Effector memory CD8-positive, alpha-beta T cell (primary cell): ENCODE measurements at places on chromosomes 7 and 10.
A peak's percentile ranks its signal among the peaks of the same experiment; 100 is the strongest.

DNA sequence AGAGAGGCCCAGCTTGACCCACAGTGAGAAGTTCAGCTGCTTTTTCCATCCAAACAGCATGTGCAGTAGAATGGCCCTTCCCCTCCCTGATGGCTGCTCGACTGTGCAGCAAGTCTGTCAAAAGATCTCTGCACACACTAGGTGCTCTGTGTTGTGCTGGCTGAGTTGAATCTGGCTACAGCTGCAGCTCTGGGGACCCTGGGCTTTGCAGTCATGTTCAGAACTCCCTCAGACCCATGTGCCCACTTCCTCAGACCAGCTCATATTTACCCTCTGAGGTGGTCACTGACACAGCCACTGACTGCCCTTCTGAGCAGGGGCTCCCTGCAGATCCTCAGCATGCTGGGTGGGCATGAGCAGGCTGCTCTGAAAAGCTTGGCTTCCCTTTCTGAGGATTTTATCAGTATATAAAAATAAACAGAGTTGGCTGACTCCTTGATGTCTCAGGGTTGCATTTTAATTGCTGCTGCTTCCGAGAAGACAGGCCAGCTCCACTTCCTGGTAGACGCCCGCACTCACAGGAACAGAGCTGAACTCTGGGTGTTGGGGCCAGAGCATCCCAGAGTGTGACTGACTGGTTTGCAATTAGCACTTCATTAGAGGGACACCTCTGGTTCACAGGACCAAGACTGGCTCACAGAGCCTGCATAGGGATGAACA lies 507.9 kb downstream of the RPS24 start:
- no peak overlapping the region for H3K4me3 ChIP-seq
- no peak overlapping the region for H3K27ac ChIP-seq
- DNase-seq: no peak
- H3K27me3 ChIP-seq: peaks cover 51% of the 10 kb centered on the region
- H3K36me3 ChIP-seq: no peaks in the 10 kb centered on the region

DNA sequence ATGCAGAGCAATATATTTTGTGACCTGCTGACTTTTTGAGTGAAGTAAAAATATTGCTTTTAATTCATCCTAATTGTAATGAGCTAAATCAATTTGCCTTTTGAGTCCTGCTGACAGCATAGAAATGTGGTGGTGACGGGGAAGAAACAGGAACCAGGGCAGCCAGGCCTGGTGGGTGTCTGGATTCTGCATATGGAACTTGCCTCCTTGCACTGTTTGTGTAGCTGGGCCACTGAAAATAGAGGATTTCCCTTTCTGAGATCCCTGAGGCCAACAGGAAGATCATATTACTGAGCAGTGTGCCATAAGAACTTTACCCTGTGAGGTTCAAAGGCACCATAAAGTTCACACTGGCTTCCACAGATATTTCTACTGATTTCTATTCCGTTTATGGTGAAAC lies 488.4 kb upstream of the AKR1E2 start:
- H3K4me3 ChIP-seq: no peak overlapping the region
- DNase-seq: no peak
- H3K36me3 ChIP-seq: peaks cover 2% of the 10 kb centered on the region
- H3K27ac ChIP-seq: no peak overlapping the region

GRCh38 chr7:1651031-1651446 lies 19.0 kb upstream of the ELFN1 start:
- H3K4me3 ChIP-seq: no peak overlapping the region
- no peaks in the 10 kb centered on the region for H3K4me1 ChIP-seq
- no peak overlapping the region for H3K27ac ChIP-seq
- H3K27me3 ChIP-seq: peaks cover 67% of the 10 kb centered on the region

DNA sequence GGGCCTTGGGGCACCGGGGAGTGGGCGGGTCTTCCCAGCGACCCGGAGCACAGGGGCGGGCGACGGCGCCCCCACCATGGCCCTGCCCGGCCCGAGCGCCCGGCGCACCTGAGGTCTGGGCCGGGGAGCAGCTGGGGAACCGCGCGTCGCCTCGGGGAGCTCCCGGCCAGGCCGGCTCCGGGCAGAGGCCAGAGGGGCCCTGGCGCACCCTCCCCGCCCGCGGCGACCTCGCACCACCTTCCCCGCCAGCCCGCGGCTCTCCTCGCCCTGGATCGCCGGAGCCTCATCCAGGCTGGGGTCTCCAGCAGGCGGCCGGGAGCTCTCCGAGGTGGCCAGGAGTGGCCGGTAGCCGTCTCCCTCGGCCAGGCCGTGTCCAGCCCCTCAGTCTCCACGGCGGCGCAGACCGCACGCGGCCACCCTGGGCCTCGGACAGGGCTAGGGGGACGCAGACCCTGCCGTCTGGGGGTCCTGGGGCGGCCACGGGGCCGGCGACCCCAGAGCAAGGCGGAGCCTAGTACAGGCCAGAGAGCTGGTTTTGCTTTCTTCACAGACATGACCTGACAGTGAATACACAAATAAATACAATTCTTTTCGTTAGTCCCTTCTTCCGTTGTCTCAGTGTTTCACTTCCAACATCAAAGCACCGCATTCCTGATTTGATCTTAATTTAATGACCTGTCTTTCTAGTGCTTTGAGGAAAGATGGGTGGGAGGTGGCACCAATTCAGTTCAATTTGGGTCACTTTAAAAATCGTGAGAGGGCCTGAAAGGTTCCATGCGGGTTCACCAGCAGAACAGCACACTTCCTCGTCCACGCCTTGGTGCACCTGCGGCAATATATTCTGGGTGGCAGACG lies 356.9 kb downstream of the DNAJB6 start:
- no peak overlapping the region for H3K27ac ChIP-seq
- DNase-seq: no peak
- H3K36me3 ChIP-seq: no peaks in the 10 kb centered on the region
- H3K27me3 ChIP-seq: peaks cover 28% of the 10 kb centered on the region

DNA sequence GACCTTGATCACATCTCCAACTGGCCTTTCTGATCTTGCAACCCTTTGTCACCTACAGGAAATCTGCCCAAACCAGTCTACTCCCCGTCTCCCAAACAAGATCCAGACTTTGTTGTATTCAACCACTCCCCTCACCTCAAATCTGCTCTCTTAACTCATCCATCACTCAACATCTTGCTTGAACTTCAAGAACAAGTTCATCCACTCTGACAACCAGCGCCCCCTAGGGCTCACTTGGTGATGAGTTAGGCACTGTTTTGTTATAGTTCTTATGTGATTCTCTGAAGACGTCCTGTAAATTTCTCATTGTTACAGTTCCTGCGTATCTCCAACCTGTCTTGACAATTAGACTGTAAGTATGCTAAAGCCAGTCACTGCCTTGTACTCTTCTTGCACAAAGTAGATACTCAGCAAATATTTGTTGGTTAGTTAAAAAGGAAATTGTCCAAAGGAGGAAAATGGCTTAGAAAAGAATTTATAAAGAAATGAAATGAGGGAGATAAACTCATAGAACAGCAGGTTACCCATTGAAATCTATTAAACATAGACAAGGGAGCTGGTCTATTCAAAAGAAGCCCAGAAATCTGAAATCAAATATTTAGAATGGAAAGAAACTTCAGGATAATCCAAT lies 5.3 kb downstream of the FRMD4A start:
- peaks cover 4% of the 10 kb centered on the region for H3K36me3 ChIP-seq
- peak; percentile 21 for DNase-seq
- H3K27me3 ChIP-seq: peaks cover 58% of the 10 kb centered on the region
- H3K4me1 ChIP-seq: peaks cover 4% of the 10 kb centered on the region
- no peak overlapping the region for H3K4me3 ChIP-seq
- no peak overlapping the region for H3K27ac ChIP-seq

DNA sequence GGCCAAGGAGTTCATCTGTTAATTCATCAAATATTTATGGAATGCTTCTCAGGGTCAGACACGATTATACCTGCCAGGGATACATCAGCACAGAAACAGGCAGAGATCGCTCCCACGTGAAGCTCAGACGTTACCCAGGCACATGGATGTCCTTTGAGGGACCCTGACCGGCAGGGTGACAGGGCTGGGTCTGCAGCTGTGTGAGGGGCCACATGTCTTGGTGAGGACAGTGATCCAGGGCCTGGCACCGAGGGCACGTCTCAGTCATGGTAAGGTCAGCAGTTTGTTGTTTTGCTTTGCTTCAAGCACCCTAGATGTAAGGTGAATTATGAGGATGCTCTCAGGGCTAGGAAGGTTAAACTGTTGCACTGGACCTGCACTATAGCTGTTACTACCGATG lies 227.9 kb downstream of the WDR37 start:
- peaks cover 25% of the 10 kb centered on the region for H3K27me3 ChIP-seq
- no peaks in the 10 kb centered on the region for H3K36me3 ChIP-seq
- DNase-seq: no peak
- peaks cover 3% of the 10 kb centered on the region for H3K4me1 ChIP-seq
- H3K4me3 ChIP-seq: no peak overlapping the region
- no peak overlapping the region for H3K27ac ChIP-seq

GRCh38 chr7:135990258-135990657 lies 13.1 kb upstream of the MTPN start:
- no peak for DNase-seq
- no peaks in the 10 kb centered on the region for H3K27me3 ChIP-seq
- peak overlapping the region; percentile 42 for H3K27ac ChIP-seq
- no peak overlapping the region for H3K4me3 ChIP-seq
- peaks cover 21% of the 10 kb centered on the region for H3K4me1 ChIP-seq
- H3K36me3 ChIP-seq: peaks cover 4% of the 10 kb centered on the region

DNA sequence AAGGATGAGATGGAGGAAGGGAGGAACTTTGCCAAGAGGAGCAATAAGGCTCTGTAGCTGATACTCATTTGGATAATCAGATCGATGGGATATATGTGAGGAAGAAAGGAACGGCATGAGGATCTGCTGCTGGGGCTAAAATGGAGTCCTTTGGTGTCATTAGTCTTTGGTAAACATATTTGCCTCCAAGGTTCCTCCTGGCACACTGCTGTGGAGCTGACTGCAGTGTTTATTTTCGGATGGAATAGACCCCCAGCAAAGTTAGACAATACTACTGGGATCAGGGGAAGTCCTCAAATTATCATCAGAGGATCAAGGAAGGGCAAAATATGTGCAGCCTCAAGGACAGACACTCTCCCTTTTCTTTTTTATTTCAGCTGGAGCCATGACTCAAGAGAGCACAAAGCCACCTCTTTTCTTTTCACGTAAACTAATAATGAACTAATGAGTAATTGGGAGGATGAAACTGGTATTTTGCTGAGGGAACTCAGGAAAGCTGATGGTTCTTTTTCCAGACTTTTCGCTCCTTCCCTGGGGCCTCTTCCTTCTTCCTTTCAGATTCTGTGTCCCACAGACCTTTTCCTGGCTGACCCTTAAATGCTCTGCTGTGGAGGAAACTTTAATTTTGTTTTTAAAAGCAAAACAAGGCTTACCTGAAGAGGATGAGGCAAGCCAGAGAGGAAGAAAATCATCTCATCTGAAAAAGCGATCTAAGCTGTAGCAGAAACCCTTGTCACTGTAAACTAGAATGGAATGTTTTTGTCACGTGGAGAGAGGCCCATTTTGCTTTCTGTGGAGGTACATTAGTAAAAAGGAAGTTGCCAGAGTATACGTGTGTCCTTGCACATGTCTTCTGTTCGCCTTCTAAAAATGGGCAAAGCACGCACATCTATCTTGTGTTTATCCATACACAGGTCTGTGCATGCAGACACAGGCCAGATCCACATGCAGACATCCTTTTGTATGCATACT lies 33.3 kb downstream of the LRMDA start:
- no peak for DNase-seq
- H3K36me3 ChIP-seq: no peaks in the 10 kb centered on the region
- no peak overlapping the region for H3K4me3 ChIP-seq
- H3K27me3 ChIP-seq: peaks cover 32% of the 10 kb centered on the region

DNA sequence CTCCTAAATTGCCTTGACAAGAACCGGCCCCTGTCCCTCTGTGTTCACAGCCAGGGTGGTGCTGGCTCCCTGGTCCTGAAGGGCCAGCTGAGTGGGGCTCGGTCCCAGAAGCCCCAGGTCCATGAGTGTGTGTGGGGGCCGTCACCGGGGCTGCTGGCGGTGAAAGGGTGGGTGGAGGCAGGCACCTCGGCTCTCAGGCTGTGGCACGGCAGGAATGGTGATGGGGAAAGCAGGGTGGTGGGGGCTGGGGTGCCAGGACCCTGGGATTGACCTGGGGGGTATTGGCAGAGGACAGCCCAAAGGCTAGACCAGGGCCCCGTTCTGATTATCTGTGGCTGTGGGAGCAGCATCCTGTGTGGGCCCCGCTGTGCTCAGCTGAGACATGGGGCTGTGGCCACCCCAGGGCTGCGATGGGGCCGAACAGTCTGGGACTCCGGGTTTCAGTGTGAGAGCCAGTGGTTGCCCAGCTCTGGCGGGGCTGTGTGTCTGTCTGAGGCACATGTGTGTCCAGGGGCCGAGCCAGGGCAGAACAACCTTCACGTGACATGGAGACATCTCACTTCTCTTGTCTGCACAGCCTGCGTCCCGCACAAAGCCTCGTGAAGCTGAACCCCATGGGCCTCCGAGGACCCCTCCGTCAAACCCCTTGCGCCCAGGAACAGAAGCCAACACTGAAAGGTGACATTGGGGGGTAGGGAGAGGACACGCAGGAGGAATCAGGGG lies 144.2 kb downstream of the ELFN1 start:
- H3K27ac ChIP-seq: no peak overlapping the region
- H3K27me3 ChIP-seq: no peaks in the 10 kb centered on the region
- H3K4me3 ChIP-seq: no peak overlapping the region
- peaks cover 9% of the 10 kb centered on the region for H3K4me1 ChIP-seq
- peaks cover 5% of the 10 kb centered on the region for H3K36me3 ChIP-seq

- no peak for DNase-seq
- no peak overlapping the region for H3K27ac ChIP-seq
Observed at GRCh38 chr7:141320287-141320686, 230.9 kb upstream of the AGK start.

DNA sequence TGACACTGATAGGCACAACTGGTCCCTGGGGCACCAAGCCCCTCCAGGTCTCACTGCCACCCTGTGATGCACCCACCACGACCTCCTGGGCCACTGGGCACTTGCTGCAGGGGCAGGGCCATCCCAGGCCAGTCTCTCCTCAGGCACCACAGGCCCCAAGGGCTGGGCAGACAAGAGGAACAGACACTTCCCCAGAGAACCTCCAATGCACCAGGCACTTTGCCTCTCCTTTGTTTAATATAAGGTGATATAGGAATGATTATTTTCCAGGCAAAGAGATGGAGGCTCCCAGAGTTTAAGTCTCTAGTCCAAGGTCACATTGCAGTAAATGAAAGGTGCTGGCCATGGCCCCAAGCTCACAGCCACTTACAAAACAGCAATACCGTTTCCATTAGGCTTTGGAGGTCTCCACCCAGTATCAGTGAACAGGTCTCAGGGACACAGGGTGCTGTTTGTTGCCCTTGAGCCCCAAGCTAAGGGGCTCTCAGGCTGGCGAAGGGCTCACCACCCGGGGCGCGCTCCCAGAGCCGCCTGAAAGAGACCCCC lies 4.5 kb downstream of the DEPP1 start:
- no peaks in the 10 kb centered on the region for H3K36me3 ChIP-seq
- H3K27me3 ChIP-seq: no peaks in the 10 kb centered on the region
- peaks cover 13% of the 10 kb centered on the region for H3K4me1 ChIP-seq
- peak overlapping the region; percentile 68 for H3K4me3 ChIP-seq
- no peak for DNase-seq
- no peak overlapping the region for H3K27ac ChIP-seq

- peak overlapping the region; percentile 42 for H3K27ac ChIP-seq
- no peak for DNase-seq
- H3K27me3 ChIP-seq: no peaks in the 10 kb centered on the region
- H3K4me3 ChIP-seq: no peak overlapping the region
- peaks cover 9% of the 10 kb centered on the region for H3K4me1 ChIP-seq
- peaks cover 3% of the 10 kb centered on the region for H3K36me3 ChIP-seq
Observed at GRCh38 chr7:132932296-132933071, 149.4 kb downstream of the CHCHD3 start.
